ENCODE measurements at places on chromosomes 2 and 18. TPM values are rescaled to one million over a fixed set of nuclear protein-coding genes. Genes with fewer than 3 reads are reported as not detected.

DNA sequence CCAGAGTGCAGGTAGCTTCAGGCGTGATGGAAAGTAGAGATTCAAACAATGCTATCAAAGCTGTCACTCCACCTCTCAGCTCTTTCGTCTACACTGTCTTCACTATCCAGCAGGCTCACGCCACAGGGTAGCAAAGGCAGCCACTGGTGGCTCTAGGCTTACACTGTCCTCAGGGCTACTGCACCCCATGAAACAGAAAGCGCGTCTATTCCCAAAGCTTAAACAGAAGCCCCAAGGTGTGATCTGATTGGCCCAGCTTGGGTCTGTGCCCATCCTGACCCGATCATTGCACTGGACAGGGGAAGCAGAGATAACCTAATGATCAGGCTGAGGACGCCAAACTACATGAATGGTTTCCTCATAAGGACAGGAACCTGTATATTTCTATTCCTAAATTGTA lies 100.1 kb downstream of the PDCL3 start:
- no peaks in the 10 kb centered on the region for H3K4me1 ChIP-seq
- no peaks in the 10 kb centered on the region for H3K27me3 ChIP-seq
- no peak for DNase-seq
- no peak overlapping the region for H3K4me3 ChIP-seq

DNA sequence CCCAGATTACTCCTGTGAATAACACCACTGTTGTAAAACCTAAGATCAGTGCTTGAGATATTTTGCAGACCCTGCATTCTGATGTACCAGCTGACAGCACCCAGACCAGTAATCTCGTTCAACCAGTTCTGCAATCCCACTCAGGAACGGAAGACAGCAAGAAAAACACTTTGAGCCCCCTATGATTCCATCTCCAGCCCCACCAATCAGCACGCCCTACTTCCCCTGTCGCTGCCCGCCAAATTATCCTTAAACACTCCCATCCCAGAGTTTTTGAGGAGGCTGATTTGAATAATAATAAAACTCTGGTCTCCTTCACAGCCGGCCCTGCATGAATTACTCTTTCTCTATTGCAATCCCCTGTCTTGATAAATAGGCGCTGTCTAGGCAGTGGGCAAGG lies 173.9 kb upstream of the CDH2 start:
- H3K4me1 ChIP-seq, result no peaks in the 10 kb centered on the region
- no peaks in the 10 kb centered on the region for H3K36me3 ChIP-seq
- H3K27ac ChIP-seq, result no peak overlapping the region
- no peak for DNase-seq
- H3K4me3 ChIP-seq, result no peak overlapping the region

DNA sequence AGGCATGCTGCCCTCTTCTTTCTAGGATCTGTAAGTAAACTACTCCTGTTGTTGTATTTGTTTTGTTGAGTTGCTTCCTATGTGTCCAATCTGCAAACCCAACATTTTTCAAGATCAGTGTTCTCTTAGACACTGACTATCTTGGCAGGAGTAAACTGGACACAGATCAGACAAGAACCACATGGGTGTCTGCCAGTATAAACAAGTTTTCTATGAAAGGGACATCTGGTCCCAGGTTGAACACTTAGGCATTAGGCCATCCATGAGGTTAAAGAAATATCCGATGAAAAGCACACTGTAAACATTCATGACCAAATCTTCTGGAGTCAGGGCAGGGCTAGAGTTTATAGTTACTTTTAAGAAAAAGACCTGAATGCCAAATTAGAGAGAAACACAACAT lies 441.8 kb downstream of the NYAP2 start:
- no peaks in the 10 kb centered on the region for H3K36me3 ChIP-seq
- H3K27ac ChIP-seq, result no peak overlapping the region
- H3K27me3 ChIP-seq, result no peaks in the 10 kb centered on the region
- H3K4me1 ChIP-seq, result no peaks in the 10 kb centered on the region
- H3K4me3 ChIP-seq, result no peak overlapping the region

DNA sequence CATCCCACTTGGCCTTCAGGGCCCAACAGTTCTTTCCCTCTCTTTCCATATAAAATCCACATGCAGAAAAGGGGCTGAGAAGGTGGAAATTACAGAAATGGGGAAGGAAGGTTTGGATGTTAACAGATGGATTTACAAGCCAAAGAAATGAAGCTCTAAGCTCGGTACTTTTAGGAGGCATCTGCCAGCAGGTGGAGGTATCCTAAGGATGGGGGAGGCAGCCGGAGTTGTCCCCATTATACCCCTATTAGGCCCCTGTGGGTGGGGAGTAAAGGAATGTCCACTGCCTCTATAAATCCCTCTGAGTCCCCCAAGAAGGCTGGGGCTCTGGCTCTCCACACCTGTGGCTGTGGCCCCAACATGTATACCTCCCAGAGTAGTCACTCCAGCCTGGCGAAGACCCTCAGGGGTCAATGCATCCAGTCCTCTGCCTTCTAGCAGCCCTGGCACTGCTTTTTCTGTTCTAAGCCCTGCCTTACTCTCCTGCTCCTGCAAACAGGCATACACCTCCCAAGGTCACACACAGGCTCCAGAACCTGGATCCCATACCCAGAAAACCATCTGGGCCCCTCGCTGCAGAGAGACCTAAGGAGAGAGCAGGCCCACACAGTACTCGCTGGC lies 1.2 kb downstream of the FBXO41 start:
- peaks cover 19% of the 10 kb centered on the region for H3K4me1 ChIP-seq
- H3K27me3 ChIP-seq, result no peaks in the 10 kb centered on the region
- peak overlapping the region; percentile 32 for H3K4me3 ChIP-seq
- H3K27ac ChIP-seq, result no peak overlapping the region
- no peaks in the 10 kb centered on the region for H3K36me3 ChIP-seq

DNA sequence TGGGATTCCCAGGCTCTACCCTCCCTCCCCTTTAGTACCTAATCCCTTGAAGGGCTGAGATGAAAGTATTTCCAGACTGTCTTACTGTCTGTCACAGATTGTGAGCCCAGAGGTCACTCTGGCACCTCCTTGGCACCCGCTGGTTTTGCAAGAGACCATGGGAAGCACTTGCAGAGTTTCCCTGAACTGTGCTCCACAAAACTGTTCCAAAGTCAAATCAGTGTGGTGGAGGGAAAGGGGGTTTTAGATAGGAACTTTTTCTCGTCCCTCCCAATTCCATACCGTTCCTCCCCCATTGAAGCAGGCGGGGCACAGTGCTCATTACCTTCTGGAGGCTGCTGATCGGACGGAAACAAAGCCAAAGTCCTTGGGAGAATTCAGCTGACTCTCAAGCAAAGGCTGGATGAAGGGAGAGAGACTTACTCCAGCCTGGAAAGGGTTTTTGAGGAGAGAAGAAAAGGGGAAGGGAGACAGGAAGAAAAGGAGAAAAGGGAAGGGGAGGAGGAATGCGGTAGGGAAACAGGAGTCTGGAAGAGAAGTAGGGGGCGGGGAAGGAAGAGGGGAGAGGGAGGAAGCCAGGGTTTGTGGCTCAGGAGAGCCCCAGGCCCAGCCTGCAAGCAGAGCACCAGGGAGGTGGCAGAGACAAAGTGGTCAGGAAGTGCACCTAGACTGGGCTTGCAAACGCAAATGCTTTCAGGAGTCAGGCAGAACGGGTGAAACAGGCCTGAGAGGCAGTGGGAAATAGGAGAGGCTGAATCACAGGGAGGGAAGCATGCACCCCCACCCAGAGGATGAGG lies 88.4 kb upstream of the SP3 start:
- H3K36me3 ChIP-seq, result no peaks in the 10 kb centered on the region
- H3K4me3 ChIP-seq, result no peak overlapping the region
- no peak overlapping the region for H3K27ac ChIP-seq

- no peak for DNase-seq
- H3K4me3 ChIP-seq, result no peak overlapping the region
- H3K4me1 ChIP-seq, result no peaks in the 10 kb centered on the region
- no peak overlapping the region for H3K27ac ChIP-seq
- no peaks in the 10 kb centered on the region for H3K27me3 ChIP-seq
- no peaks in the 10 kb centered on the region for H3K36me3 ChIP-seq
Observed at GRCh38 chr18:28041366-28041765, 135.6 kb downstream of the CDH2 start.

GRCh38 chr2:64609227-64609941 lies 44.3 kb downstream of the SERTAD2 start:
- H3K4me3 ChIP-seq, result no peak overlapping the region
- no peaks in the 10 kb centered on the region for H3K27me3 ChIP-seq
- H3K4me1 ChIP-seq, result peaks cover 38% of the 10 kb centered on the region
- H3K36me3 ChIP-seq, result no peaks in the 10 kb centered on the region
- DNase-seq, result peak; percentile 58
- peak overlapping the region; percentile 57 for H3K27ac ChIP-seq

DNA sequence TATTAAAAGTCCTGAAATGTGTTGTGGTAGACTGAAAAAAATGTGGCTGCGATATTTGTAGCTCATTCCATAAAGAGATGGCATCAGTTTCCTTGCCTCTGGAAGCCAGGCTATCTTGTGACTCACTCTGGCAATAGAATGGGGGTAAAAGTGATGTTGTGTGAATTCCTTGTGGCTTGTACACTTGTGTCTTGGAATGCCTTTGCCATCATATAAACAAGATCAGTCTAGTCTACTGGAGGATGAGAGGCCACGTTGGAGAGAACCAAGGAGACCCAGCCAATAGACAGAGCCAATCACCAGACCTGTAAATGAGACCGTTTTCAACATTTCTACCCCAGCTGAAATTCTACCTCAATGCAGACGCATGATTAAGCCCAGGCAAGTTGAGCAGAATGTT lies 254.1 kb downstream of the TRIB2 start:
- no peaks in the 10 kb centered on the region for H3K27me3 ChIP-seq
- no peak for DNase-seq
- no peak overlapping the region for H3K4me3 ChIP-seq
- peaks cover 16% of the 10 kb centered on the region for H3K4me1 ChIP-seq

- H3K4me3 ChIP-seq, result no peak overlapping the region
- no peaks in the 10 kb centered on the region for H3K27me3 ChIP-seq
- no peaks in the 10 kb centered on the region for H3K4me1 ChIP-seq
- DNase-seq, result no peak
- H3K27ac ChIP-seq, result no peak overlapping the region
Observed at GRCh38 chr2:150410809-150411208, 76.7 kb downstream of the RND3 start.

- H3K27ac ChIP-seq, result no peak overlapping the region
- H3K27me3 ChIP-seq, result no peaks in the 10 kb centered on the region
- DNase-seq, result no peak
- H3K36me3 ChIP-seq, result no peaks in the 10 kb centered on the region
- peaks cover 15% of the 10 kb centered on the region for H3K4me1 ChIP-seq
- H3K4me3 ChIP-seq, result peak overlapping the region; percentile 53
Observed at GRCh38 chr18:50306944-50307343, 19.5 kb upstream of the CXXC1 start.

DNA sequence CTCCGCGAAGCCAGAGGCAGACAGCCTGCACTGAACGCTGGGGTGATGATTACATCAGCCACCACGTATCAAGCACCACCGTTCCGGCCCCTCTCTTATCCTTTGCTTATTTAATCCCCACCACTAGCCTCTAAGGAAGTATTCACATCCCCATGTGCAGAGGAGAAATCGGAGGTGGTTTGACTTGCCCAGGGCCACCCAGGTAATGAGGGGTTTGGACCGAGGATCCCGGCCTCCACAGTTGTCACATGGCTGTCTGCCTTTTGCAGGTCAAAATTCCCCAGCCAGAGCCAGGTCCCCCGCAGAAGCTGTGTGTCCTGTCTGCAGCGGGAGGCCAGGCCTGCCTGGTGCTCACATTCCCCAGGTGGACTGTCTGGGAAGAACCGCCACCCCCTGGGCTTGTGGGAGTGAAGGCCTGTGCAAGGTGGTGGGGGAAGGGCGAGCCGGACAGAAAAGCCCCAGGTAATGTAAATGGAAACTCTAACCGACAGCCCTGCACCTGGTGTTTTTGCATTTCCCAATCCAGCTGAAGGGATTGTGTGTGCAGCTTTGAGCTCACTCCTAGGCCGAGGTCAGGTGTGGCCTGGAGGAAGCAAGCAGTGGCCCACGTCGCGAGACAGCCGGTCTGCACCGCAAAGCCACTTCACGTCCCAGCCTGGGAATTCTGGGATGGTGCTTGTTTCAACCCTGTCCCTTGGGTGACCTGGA lies 108.5 kb upstream of the ID2 start:
- peaks cover 27% of the 10 kb centered on the region for H3K4me1 ChIP-seq
- H3K36me3 ChIP-seq, result no peaks in the 10 kb centered on the region
- no peak for DNase-seq
- H3K4me3 ChIP-seq, result no peak overlapping the region

- H3K27me3 ChIP-seq, result no peaks in the 10 kb centered on the region
- no peak for DNase-seq
- no peak overlapping the region for H3K4me3 ChIP-seq
- no peaks in the 10 kb centered on the region for H3K36me3 ChIP-seq
- no peaks in the 10 kb centered on the region for H3K4me1 ChIP-seq
Observed at GRCh38 chr2:72033636-72034035, 114.0 kb downstream of the CYP26B1 start.

DNA sequence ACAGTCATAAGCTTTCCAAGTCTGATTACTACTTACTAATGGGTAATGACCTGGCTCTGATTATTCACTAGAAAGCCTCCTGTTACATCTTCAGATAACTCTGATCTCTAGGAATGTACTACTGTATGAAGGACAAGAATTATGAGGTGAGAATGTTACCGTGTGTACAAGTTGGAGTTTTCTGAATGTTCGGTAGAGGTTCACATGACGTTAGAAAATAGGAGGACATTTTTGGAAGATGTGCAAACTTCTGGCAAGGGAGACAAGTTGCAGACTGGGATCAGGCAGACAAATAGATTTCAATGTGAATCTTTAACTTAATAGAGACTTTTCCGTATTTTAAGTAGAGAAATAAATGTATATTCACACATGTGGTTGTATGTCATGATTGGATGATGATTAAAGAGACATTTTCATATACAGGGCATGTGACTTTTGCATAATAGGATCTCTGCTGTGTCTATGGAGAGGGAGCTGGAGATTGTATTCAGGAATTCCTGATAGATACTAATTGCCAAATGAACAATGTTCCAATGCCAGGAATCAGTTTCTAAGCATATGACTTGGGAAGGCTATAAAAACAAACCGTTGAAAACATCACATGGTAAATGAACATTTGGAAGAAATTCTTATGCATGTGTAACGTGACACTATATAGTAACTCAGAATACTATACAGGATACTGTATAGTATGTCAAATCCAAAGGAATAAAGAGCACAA lies 1695.8 kb upstream of the PIK3C3 start:
- DNase-seq, result no peak
- H3K27ac ChIP-seq, result no peak overlapping the region
- H3K4me1 ChIP-seq, result no peaks in the 10 kb centered on the region
- no peaks in the 10 kb centered on the region for H3K27me3 ChIP-seq

TEKT4 gene
- not detected for total RNA-seq

DPP4 gene
- 38.5 TPM for total RNA-seq

ATOH8 gene
- total RNA-seq, result not detected

NEU2 gene
- not detected for total RNA-seq
